ENCODE measurements at places on chromosomes 5 and 9.

DNA sequence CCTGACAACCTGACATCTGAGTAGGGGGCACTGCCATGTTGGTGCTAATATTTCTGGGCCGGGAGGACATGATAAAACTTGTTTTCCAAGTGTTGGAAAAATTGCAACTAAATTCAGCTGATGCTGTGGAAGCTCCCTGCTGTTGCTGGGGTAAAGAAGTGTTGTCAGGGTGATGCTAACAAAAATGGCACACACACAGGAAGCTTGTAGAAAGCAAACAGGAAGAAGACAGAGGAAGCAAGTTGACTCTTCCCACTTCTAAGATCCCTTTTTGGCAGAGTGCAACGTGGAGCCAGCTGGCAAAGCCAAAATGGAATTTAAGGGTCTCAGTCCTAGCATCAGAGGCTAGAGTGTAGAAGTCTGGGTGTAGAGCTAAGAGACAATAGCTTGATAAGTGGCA, 11.3 kb upstream of the RIOK2 start:
- DNase-seq: no peak

DNA sequence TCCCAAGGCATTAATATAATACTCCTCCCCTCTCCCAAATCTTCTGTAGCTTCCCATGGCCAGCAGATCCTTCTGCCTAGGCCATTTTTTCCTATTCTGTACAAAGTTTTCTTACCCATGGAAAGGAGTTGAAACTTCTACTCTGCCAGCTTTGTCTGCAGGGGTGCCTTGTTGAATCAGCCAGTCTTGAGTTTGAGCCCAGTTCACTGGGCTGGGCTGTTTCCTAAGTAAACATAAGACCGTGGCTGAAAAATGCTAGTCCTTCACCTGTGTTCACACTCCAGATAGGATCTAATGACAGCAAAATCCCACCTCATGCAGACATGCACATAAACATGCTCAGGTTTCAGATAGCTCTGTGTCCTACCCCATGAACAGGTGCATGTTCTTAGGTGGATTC, 10.4 kb downstream of the TEX48 start:
- DNase-seq: no peak

DNA sequence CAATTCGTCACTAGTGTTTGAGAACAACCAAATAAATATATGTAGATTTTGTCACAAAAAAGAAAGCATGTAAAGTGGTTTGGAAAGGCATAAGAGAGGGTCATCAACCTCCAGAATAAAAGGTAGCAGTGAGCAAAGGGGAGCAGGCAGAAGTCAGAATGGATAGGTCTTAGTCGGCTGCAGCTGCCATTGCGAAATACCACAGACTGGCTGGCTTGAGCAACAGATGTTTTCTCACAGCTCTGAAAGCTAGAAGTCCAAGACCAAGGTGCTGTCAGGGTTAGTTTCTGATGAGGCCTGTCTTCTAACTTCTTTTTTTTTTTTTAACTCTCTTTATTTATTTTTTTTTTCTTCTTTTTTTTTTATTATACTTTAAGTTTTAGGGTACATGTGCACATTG, 208.1 kb upstream of the PIK3R1 start:
- DNase-seq: no peak

- no peak for DNase-seq
Measured at GRCh38 chr5:61689153-61689846, 357.2 kb downstream of the ZSWIM6 start.

DNA sequence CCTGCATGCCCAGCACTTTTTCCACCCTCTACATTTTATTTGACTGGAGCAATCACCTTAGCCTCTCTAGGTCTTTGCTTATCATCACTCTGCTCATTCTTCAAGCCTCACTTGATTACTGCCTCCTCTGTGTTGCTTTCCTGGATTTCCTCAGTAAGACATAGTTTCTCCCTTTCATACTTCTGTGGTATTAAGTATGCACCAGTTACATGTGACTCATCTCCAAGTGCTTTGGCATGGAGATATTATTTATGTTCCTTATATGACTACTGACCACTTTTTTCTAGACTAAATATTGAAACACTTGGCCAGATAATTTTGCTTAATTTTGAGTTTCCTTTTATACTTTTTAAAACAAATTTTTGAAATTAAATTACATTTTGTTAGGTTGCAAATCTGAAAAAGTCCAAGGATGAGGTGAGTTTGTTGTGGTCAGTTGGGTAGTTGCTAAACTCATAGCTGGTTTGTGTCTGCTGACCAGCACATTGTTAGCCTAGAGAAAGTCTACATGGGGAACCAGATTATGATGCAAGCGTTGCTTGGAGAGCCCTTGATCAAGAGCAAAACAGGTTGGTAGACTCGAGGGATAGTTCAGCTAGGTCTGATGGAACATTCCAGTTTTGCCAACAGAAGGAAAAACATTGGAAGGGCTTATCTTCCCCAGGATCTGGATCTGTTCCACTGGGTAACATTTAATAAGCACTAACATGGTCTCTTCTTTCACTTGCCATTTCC, 140.2 kb downstream of the TMC1 start:
- no peak for DNase-seq

DNA sequence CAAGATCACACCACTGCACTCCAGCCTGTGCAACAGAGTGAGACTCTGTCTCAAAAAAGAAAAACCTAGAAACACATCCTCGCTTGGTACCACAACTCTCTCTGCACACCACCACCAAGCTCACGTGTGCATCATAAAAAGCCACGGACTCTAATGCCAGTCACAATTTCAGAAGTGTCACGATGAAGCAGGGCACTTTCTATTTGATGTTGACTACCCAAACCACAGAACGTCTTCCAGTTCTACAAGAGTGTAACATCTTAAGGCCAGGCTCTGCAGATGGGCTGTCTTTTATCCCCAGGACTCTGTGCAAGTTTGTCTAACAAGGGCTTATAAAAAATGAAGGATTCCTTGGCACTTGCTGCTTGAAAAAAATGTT, 22.9 kb downstream of the GFPT2 start:
- DNase-seq: no peak

- no peak for DNase-seq
Measured at GRCh38 chr5:53479590-53480415, 626 bp upstream of the FST start.

GRCh38 chr9:98879094-98879962, 64.4 kb upstream of the COL15A1 start:
- no peak for DNase-seq

- no peak for DNase-seq
Measured at GRCh38 chr5:38046103-38046502, 206.3 kb upstream of the GDNF start.

DNA sequence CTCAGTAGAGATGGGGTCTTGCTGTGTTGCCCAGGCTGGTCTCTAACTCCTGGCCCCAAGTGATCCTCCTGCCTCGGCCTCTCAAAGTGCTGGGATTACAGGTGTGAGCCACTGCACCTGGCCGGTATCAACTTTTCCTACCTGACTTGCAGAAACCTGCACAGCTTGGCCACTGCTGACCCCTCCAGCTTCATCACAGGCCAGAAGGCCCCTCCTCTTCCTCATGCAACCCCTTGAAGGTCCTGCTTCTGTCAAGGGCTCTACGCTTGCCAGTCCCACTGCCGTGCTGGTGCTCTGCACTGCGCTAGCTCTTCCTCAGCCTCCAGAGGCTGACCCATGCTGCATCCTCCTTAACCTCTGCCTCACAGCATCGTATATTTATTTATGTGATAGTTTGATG, 32.5 kb upstream of the RNU6ATAC start:
- no peak for DNase-seq

- no peak for DNase-seq
Measured at GRCh38 chr5:31194892-31195555, 1.5 kb downstream of the CDH6 start.
